GOT3 (cell line): ENCODE measurements at places on chromosomes 5 and 9.

GRCh38 chr5:176405656-176406435 lies 10.5 kb downstream of the CLTB start:
- DNase-seq = no peak

GRCh38 chr9:89865981-89866380 lies 261.2 kb downstream of the GADD45G start:
- no peak for DNase-seq

- no peak for DNase-seq
These were observed 6.9 kb upstream of the EXOC3 start for GRCh38 chr5:435961-436640.

DNA sequence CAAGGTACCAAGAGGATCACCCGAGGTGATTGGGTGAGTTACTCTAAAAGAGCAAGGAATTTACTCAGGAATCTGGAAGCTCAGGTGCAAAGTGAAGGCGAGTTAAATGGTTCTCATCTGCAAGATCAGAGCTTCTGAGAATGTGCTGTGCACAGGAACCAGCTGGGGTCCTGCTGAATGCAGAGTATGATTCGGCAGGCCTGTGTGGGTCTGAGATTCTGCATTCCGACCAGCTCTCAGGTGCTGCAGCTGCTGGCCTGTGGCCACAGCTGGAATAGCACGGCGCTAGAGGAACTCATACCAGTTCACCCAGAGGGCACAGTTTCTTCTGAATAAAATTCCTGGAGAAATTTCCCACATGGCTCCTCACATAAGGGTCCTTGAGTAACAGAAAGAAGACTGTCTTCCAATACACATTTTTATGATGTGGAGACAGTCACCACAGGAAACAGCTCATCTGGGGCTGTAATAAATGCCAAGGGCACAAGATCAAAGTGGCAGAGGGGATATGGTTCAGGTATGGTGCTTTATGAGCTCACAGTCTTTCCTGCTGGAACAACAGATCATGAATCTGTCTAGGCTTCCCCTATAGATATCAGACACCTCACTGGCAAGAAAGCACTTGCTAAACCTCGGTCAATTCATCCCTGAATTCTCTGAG lies 83.9 kb downstream of the PTPN3 start:
- DNase-seq = no peak

DNA sequence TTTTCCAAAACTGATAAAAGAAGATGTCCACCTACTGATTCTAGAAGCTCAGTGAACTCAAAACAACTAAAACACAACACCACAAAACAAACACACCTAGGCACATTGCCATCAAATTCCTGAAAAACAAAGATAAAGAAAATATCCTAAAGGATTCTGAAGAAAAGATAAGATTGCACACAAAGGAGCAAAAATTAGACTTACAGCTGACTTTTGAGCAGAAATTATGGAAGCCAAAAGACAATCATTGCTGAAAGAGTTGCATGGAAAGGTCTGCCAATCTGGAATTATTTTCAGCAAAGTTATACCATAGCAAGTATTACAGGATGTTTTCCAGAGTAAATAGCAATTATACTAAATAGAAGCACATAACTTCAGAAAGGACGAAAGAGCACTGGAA lies 128.2 kb upstream of the IRX2 start:
- no peak for DNase-seq

DNA sequence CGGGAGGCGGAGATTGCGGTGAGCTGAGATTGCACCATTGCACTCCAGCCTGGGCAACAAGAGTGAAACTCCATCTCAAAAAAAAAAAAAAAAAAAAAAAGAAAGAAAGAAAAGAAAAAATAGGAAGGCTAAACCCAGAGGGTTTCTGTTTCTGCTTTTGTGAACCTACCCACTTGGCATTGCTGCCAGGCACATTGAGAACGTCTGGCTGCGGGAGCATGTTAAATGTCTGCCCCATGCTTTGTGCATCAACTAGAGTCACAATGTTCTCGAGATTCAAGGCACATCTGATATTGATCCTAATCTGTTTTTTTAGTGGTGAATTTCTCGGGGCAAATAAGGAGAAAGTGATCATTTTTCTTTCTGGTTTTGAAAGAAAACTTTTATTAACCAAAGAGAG lies 2.8 kb downstream of the SLC25A25 start:
- DNase-seq = no peak

DNA sequence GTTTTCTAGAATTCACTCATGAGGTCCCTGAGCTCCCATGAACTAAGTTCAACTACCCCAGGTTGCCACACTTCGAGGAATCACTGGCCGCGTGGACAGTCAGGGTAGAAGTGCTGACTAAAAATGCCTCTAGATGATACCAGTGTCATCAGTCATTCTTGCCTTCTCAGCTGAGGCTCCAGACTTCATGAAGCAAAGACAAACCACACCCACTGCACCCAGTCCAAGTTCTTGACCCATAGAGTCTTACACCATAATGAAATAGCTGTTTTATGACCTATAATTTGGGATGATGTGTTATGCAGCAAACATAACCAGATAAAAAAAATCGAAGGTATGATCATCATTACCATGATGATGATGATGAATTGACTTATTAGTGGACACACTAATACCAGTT lies 632.9 kb upstream of the TLE4 start:
- DNase-seq = no peak

- DNase-seq = no peak
These were observed 540.8 kb downstream of the PRELID2 start for GRCh38 chr5:145294331-145294730.

DNA sequence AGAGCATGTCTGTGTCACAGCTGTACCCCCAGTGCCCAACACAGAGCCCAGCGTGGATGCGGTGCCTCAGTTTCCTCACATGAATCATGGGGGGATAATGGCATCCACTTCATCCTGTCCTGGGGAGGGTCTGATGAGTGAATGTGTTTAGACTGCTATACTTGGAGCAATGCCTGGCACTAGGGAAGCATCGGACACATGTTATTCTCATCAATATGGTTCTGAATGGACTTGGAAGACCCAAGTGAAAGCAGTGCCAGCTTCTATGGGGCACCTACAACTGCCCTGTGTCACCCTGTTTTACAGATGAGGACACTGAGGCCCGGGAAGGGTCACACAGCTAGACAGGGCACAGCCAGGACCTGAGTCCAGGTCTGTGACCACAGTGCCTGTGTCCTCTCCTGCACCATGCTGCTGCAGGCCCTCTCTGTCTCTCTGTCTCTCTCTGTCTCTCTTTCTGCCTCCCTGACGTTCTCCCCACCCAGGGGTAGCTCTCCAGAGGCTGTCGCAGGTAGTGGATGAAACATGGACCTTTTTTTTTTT lies 42.3 kb upstream of the NEK6 start:
- no peak for DNase-seq

DNA sequence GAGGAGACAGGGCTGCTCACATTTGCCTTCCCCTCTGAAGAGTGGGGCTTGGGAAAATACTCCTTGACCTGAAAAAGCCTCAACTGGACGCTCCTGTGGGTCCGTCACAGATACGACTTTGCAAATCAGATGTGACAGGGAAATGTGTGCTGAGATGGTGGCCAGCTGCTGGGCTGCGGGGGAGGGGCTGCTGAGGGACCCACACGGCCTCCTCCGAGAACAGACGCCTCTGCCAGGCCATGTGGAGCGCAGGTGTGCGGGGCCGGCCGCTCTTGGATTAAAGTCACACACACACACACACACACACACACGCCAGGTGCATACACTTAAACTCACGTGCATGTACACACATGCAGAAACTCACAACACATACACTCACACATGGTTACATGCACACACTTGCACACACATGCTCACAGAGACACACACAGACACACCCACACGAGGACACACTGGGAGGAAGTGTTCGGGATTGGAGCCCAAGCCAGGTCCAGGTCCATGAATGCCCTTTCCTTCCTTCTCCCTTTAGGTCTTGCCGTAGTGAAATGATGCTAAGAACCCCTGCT lies 167.4 kb downstream of the GAPVD1 start:
- no peak for DNase-seq

DNA sequence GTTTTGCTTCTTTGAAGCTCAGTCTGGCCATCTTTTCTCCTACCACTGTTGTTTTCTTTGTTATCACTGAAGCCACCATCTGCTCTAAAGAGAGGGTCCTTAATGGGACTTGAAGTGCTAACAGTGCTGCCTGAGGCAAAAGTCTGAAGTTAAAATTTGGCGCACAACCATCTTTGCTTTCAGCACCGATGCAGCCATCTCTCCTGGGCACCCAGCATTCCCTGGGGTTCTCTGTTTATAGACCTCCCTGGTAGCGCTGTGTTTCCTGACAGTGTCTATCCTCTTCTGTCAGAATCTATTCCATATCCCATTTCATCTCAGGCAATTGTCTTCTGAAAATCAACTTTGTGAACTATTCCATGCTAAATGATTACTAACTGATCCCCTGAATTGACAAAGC lies 491.5 kb upstream of the MPDZ start:
- DNase-seq = no peak

GRCh38 chr5:59921816-59922215 lies 28.3 kb upstream of the PDE4D start:
- DNase-seq = no peak

GRCh38 chr5:111730659-111731382 lies 26.2 kb downstream of the NREP start:
- no peak for DNase-seq

DNA sequence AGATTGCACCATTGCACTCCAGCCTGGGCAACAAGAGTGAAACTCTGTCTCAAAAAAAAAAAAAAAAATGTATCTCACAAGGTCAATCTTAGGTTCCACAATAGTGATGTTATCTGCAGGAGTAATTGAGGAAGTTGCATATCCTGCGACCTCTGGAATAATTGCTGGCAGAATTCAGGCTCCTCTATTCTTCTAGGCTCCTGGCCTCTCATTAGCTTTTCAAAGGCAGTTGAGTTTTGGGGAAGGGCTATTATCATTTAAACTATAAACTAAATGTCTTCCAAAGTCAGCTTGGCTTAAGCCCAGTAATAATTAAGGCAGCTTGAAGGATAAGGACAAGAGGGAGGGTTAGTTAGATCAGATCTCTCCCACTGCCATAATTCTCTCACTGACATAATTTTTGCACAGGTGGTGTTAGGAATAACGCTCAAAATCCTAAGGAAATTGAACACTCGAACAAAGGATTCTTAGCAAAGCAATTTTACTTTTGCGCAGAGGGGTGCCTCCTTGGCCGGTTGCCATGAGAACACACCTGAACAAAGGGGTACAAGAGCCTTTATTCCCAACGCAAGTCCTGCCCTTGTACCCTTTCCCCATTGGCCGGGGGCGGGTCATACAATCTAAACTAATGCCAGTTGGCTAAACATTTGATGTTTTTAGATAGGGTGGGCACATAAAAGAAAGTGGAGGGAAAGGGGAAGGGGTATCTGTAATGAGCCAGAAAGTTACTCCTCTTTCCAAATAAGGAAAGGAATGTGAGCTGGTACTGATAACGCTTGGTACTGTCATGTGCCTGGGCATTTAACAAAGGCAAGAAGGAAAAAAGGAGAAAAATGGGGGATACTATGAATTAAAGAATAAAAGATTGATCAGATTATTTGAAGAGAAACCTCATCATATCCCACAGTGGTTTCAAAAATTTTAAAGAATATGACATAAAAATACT lies 106.4 kb upstream of the CCNG1 start:
- DNase-seq = no peak

DNA sequence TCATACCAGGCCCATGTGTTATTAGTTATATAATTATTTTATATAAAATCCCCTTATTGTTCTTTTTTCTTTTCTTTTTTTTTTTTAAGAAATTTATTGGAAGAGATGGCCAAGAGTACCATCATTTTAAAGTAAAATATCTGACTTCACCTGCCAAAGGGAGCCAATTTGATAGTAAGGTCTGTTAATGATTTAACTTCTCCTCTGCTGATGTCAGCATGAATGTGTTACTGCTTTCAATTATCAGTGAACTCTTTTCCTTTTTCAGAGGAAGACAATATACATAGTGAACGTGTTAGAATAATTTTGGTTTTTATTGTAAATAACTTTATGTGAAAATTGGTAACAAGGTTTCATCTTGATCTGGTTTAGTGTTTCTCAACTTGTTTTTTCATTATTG lies 409.6 kb downstream of the SH3GL2 start:
- no peak for DNase-seq

DNA sequence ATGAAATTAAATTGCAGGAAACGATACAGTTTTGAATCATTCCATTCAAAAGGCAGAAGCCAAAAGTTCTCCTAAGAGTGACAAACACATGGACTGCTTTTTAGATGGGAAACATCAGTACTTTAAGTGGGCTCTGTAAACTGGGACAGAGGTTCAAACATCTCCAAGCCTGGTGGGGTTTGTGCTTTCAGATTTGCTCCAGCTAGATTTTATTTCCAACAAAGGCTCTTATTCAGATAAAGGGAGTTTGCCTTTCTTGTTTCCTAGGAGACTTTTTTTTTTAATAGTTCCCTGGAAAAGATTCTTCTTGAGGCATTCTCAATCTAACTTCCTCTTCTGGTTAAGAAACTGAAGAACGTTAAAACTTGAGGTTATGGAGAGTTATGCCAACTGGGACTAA lies 277.6 kb downstream of the TMEM38B start:
- no peak for DNase-seq

DNA sequence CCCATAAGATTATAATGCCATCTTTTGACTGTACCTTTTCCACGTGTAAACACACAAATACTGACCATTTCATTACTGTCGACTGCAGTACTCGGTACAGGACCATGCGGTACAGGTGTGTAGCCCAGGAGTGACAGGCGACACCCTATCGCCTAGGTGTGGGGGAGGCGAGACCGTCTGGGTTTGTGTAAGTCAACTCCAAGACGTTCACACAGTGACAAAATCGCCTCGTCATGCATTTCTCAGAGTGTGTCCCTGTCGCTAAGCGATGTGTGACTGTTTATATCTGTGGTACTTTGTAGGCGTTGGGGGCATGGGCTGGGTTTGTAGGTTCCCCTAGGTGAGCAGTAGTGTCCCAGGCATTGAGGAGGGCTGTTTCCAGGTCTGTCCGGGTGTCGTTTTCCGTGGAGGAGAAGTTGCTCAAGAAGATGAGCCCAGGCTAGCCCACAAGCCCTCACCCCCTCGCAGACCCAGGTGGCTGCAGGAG lies 20.3 kb downstream of the NEK6 start:
- no peak for DNase-seq

DNA sequence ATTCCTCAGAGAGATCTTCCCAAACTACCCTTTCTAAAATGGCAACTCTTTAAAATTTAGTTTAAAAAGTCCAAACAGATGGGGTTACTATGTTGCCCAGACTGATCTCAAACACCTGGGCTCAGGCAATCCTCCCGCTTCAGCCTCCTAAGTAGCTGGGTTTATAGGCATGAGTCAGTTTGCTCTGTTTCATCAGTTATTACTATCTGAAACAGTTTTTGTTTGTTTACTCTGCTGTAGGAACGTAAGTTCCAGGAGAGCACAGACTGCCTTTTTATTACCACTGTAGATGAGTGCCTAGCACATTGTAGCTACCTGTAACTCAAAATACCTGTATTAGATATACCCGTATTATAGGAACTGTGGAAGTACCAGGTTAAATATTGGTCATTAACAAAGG lies 89.4 kb downstream of the UHRF2 start:
- no peak for DNase-seq

DNA sequence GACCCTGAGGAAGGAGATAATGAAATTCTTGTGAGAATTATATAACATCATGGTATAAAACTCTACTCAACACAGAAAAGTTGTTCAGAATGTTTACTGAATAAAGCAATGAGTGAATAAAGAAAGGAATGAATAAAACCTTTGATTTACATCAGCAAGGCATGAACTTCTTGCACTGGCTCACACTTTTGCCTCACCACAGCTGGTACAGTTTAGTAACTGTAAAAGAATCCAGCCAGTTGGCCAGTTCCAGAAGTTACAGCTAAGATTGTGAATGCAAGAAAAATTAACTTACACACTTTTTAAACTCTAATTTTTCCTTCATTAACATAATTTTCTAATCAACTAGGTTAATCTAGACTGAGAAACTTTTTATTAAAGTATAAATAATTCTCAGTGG lies 490.9 kb downstream of the NFIB start:
- DNase-seq = no peak
